Heart left ventricle (tissue), 16 donors: ENCODE measurements at places on chromosomes 1 and 21.

DNA sequence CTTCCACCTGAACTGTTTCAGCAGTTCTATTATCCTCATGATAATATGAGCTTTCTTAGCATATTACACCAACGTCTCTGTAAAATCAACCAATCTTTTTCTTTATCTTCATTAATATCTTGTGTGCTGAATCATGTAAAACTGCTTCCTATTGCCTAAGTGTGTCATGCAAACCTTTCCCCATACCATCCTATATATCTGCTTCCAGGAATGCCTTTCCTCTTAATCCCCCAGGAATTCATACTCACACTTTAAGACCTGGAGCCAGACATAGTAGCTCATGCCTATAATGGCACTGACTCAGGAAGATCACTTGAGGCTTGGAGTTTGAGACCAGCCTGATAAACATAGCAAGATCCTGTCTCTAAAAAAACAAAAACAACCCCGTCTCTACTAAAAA lies 183.9 kb downstream of the NRIP1 start:
- DNase-seq = no peak

DNA sequence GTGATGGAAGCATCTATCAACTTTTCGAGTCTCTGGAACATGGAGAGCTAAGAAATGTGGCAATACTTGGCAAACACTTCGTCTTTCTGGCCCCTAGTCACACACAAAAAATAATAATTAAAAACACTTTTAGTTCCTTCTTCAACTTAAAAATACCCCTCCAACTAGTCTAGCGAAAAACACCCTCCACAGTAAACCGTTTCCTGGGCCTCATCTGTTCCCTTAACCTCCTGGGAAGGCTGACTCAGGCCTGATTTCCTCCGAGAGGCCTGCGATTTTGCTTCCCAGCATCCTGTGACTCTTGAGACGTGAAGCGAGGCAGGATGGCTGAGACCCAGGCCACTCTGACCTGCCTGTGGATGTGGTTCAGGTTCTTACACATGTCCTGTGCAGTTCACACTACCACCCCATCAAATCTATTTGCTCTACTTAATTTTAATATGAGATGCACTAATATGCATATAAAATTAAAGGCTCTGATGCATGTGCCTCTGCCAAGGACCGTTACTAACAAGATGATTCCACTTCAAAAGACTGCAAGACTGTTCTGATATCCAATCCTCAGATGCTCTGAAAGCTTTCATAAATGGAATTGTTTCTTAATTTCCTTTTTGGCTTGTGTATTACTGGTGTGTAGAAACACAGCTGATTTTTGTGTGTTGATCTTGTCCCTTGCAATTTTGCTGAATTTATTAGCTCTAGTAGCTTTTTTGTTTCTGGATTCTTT lies 3.5 kb downstream of the NAV1 start:
- DNase-seq = no peak

- DNase-seq = no peak
These were observed 8.0 kb downstream of the CFAP410 start for GRCh38 chr21:44331209-44331608.

DNA sequence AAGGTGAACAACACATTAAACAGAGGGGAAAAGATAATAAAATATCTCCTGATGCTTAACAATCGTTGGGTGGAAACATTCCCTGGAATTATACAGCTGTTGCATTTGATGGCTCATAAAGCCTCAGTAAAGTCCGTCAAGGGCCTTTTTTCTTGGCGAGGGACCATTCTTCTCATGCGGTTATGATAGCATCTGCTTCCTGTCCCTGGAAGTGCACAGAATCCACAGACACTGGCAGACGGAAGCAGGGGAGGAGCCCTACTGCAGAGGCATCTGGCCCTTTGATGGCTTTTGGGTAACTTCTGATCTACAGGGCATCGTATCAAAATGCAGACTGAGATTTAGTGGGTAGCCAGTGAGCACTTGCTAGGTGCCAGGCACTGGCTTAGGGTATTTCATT lies 286.9 kb downstream of the KIF26B start:
- DNase-seq = no peak

- no peak for DNase-seq
These were observed 27.4 kb upstream of the DNASE2B start for GRCh38 chr1:84370831-84371394.

DNA sequence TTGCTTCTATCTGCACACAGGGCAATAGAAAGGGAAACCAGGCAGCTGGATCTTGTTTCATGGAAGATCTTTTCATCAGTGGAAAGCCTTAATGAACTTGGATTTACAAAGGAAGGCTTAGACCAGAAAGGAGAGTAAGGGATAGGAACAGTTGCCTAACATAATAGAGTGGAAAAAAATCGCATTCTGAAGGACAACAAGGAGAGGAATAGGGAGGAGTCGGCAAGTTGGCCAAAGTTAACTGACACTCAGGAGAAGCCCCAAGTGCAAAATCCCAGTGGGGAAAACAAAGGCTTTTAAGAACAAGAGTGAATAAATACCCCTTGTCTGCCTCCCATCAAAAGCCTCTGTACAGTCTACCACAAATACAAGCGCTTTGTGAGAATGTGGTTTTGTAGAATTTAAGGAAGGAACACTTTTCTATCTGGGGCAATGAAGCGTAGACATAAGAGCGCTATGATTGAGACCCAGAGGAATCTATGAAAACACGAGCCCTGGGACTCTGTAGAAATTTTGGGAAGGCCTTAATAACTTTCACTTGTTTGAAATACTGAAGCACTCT lies 74.1 kb downstream of the ZNF648 start:
- DNase-seq = no peak

DNA sequence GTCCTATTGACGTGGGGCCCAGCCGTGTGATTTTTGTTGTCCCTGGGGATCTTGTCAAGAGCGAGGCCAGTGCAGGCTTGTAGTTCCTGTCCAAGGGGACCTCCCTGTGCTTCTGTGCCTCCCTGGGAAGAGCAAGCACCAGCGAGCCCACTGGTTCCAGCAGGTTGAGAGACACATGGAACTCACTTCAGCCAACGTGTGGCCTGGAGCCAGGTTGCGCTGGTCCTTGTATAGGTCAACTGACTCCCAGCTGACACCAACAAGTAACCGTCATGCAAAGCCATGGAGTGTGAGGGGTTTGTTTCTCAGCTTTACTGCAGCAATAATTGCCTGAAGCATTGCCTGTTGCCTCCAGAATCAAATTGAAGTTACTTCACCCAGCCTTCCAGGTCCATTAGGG lies 63.0 kb downstream of the DISP3 start:
- no peak for DNase-seq
